Kidney glomerular epithelial cell (primary cell): ENCODE measurements at places on chromosomes 11 and 22.

DNA sequence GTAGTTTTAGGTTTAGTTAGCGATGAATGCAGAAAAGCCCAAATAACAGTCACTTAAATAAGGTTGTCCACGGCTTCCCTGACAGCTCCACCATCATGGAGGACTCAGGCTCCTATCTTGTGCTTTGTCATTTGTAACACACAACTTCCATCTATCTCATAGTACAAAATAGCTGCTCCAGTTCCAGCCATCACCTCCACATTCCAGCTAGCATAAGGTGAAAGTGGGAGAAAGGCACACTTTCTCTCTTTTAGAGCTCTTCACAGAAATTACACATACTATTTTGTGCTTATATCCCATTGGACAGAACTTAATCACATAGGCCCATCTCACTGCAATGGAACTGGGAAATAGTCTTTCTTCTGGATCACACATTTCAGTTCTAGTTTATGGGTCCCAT lies 8.7 kb downstream of the THY1 start:
- DNase-seq: no peak

- DNase-seq: no peak
These were observed 85.2 kb upstream of the IGLL5 start for GRCh38 chr22:22802339-22802970.

DNA sequence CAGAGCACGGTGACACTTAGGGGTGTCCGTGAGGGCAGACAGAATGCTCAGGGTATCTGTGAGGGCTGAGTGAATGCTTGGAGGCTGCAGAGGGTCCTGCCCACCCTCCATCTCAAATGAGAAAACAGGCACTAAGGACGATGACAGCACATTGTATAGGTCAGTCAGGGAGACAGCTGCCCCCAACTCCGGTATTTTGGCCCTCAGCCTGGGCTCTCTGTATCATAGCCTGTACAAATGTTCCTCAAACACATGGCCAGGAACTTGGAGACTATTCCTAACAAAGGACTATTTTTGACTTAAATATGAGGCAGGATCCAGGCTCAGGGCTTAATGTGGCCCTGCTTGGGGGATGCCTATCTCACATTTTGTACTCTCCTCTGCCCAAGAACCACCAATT lies 145.4 kb downstream of the OPCML start:
- DNase-seq: no peak

DNA sequence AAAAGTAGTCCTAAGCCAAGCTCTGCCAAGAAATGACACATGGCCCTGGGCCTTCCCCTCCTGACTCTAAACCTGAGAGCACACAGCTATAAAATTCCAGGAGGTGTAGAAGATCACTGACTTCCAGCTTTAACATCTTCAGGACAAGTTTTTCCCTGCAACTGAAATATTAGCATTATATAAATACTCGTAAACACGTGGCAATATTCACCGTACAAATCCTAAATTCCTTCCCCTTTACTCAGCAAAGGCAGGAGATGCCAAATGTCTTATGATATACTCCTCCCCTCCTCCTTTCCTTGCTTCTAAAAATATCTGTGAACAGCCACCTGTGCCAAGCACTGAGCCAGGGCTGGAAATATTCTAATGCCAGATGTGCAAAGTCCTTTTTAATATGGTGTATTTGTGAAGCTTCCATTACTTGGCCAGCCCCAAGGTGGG lies 194.0 kb downstream of the LARGE1 start:
- DNase-seq: no peak

GRCh38 chr11:45500451-45500850 lies 165.0 kb downstream of the CHST1 start:
- no peak for DNase-seq

DNA sequence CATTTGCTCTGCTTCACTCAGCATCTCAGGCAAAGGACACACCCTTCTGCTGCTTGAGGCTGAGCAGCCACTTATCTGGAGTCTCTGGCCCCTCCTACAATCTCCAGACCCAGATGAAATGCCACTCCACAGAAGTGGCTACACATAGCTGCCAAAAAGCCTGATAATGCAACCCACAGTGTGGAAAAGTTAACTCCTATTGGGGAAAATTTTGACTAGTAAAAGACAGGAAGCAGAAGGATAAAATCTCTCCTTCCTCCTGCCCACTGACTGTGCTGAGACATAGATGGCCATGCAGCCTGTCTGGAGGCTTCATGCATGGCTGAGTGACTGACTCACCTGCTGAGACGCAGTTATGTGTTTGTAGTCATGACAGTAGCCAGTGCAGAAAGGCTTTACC lies 92.3 kb upstream of the TEAD1 start:
- DNase-seq: peak; percentile 97

DNA sequence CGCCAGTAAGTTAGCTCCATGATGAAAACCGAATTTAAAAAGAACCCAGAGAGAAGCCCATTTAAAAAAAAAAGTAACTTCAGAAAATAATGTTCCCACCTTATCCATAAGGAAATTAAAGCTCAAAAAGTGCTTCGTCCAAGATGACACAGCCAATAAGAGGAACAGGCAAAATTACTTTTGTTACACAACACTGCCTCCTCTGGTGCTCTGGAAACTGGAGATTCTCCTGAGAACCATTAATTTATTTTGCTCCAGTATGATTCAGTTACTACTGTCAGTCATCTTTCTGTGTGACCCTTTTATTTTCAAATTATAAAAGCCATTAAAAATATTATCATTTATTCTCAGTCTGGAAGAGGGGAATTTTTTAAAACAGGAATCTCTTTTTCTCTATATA lies 2.0 kb downstream of the IFT27 start:
- DNase-seq: peak; percentile 36

DNA sequence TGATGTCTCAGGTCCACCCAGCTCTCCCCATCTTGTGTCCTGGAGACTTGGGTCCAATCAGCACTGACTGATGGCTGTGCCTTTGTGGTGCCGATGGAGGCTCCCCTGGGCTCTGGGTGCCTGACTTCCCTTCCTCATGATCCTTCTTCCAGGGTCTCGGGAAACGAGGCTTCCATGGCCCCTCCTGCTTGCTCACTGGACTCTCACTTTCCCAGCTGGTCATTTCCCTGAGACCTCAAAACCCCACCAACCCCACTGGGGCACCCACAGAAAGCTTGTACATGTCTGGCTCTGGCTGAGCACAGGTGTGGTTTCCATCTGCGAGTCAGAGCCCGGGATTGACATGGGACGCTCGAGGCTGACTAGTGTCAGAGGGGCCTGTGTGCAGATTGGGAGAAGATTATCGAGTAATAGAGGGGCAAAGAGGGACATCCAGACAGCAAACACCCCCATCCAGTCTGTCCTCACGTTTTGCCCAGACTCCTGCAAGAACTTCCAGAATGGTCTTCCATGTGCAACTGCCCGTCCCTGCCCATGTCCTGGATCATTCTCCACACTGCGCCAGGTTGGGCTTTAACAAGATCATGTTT lies 15.1 kb downstream of the APOL1 start:
- DNase-seq: no peak
